ENCODE measurements at places on chromosomes 12 and 14. TPM values are rescaled to one million over a fixed set of nuclear protein-coding genes. Genes with fewer than 3 reads are reported as not detected.

DNA sequence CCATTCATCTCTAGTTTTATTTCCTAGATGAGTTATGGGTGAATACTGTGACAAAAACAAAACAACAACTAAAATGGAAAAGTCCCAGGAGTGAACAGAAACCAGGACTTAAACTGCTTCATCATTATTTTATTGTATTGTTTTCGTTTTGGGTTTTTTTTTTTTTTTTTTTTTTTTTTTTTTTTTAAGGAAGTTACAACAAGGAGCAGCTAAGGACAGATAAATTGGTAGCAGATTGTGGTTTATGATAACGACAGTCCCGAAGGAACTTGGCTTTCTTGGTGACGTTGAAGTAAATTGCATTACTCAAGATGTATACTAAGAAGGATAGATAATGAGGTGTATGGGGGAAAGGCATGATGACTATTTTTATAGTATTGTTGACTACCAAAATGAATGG is 866.3 kb downstream of the NRXN3 start:
- no peak for DNase-seq

GRCh38 chr12:14135996-14136395 is 154.6 kb upstream of the GRIN2B start:
- DNase-seq, result no peak

DNA sequence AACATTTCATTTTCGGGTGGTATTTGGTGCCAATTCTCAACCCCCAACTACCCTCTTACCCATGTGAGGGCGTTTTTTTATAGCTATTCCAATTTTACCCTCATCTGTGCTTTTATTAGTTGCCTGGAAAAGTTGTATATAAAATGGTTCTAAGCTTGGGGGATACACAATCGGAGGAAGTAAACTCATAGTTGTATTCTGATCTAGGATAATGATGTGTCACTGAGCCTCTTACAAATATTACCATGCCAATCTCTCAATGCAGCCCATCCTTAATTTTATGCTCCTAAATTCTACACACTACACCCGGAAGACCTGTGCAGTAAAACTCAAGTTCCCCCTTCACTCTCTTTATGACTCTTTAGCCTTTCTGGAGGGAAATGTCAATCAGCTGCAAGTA is 1206.5 kb upstream of the FLRT2 start:
- DNase-seq, result no peak

Gene SERPINA10
- not detected for total RNA-seq

- no peak for DNase-seq
These were observed 195.0 kb upstream of the PDZRN4 start for GRCh38 chr12:40993158-40993557.

GRCh38 chr14:74568380-74568649 is 43.7 kb downstream of the LTBP2 start:
- no peak for DNase-seq

DNA sequence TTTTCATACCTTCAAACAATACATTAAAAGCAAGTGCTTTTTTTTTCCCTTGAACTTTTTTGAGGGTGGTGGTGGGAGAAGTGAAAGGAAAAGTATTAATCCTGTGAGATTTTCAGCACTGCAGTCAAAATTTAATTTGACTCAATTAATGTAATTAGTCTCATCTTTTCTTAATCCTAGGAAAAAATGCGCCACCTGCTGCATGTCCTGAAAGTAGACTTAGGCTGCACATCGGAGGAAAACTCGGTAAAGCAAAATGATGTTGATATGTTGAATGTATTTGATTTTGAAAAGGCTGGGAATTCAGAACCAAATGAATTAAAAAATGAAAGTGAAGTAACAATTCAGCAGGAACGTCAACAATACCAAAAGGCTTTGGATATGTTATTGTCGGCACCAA is 52.2 kb downstream of the SPATA7 start:
- peak; percentile 17 for DNase-seq

DNA sequence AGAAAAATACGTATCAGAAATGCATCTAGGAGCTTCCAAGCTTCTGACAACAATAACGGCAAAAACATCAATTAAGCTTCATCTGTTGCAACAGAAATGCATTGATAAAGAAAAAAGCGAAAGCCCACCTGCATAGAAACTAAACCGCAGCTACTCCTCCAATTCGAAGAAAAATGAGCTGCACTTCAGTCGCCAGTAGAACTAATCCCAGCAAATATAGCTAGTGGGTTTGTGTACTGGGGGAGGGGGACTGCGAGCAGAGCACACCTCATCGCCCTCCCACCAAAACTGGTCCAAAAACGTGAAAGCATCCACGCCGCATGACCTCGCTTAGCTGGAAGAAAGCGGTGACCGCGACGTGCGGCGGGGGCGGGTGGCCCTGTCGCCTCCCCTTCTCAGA is 1.2 kb downstream of the SLC35F4 start:
- no peak for DNase-seq

GRCh38 chr12:120249266-120249874 is 16.2 kb downstream of the PXN start:
- DNase-seq, result no peak

- no peak for DNase-seq
These were observed 40.0 kb downstream of the OSBPL8 start for GRCh38 chr12:76519538-76519937.

Gene DPPA3
- not detected for total RNA-seq

Gene IFI27
- not detected for total RNA-seq

- DNase-seq, result no peak
These were observed 343.0 kb downstream of the BMP4 start for GRCh38 chr14:53613404-53614253.

GRCh38 chr14:37550511-37550910 is 44.5 kb downstream of the FOXA1 start:
- peak; percentile 33 for DNase-seq

Gene ENDOU
- total RNA-seq, result not detected

Gene GALNT8
- total RNA-seq, result not detected

Gene POMT2
- total RNA-seq, result 28.3 TPM

Gene LAG3
- total RNA-seq, result not detected

DNA sequence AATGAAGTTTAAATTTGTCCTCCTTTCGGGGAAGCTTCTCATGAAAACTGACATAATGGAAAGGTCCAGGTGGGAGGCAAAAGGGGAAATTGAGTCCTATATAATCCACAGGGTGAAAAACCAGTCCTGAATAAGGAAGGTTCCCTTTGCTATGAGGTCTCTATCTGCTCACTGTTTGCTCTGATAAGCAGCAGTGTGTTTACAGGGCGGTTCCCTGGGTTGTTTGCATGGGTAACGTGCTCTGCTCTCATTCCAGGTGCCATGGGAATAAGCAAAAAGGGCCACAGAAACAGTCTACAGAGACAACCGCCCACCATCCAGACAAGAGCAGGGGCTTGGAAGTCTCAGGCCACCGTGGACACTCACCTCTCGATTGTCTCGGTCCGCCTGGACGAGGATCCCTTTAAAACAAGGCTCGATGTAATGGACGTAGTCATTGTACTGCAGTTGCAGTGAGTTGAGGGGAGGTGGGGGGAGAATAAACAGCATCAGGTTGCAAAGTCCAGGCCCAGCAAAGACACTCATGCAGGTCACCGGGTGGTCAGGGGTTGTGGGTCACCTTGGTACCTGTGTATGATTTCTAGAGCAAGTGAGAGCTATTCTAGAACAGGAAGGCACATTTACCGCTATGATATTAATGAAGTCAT is 32.7 kb downstream of the CACNA2D4 start:
- DNase-seq, result no peak

DNA sequence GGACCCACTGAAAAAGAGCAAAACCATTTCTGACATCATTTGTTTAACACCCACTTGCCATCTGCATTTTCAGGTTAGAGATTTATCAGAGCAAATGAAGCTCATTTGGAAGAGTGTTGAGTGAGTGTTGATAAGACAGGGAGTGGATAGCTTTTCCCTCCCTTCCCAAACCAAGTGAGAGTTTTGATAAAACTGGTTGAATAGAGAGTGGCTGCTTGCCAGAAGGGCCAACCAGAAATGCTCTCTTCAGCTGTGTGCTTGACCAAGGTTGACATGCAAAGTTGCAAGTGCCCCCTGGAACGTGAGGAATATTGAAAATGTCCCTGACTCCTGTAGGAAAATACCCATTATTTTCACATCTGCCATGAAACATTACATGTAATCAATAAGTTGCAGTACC is 1487.0 kb upstream of the FLRT2 start:
- no peak for DNase-seq

Gene PPP1CC
- total RNA-seq, result 116 TPM

GRCh38 chr12:107461222-107461975 is 224.2 kb upstream of the PWP1 start:
- peak; percentile 91 for DNase-seq

GRCh38 chr14:53515276-53515675 is 362.2 kb upstream of the DDHD1 start:
- no peak for DNase-seq

Gene P2RX2
- not detected for total RNA-seq

Measured in GM23248 (cell line).